Germinal center (tissue), 1 donor: ENCODE measurements at places on chromosomes 5 and 9.
A peak's percentile ranks its signal among the peaks of the same experiment; 100 is the strongest.

GRCh38 chr5:66821688-66822429, 225.7 kb downstream of the MAST4 start:
- DNase-seq: no peak

- DNase-seq: no peak
Measured at GRCh38 chr5:61344187-61344944, 12.3 kb downstream of the ZSWIM6 start.

GRCh38 chr9:16039218-16039987, 486.6 kb downstream of the CCDC171 start:
- no peak for DNase-seq

GRCh38 chr9:1676771-1677170, 338.4 kb upstream of the SMARCA2 start:
- no peak for DNase-seq

DNA sequence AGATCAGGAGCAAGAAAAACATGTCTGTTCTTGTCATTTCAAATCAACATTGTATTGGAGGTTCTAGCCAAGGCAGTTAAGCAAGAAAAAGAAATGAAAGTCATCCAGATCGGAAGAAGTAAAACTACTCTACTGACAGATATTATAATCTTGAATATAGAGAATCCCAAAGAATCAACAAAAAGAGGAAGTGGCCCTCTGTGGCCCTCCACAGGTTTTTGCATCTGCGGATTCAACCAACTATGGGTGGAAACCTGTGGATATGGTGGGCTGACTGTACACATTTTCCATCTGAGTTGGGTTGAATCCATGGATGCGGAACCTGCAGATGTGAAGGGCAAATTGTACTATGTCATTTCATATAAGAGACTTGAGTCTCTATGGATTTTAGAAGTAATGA, 35.1 kb downstream of the GAS1 start:
- DNase-seq: no peak

- DNase-seq: no peak
Measured at GRCh38 chr9:1284727-1285126, 234.6 kb downstream of the DMRT2 start.

GRCh38 chr9:80867731-80868130, 821.6 kb downstream of the TLE1 start:
- DNase-seq: no peak

DNA sequence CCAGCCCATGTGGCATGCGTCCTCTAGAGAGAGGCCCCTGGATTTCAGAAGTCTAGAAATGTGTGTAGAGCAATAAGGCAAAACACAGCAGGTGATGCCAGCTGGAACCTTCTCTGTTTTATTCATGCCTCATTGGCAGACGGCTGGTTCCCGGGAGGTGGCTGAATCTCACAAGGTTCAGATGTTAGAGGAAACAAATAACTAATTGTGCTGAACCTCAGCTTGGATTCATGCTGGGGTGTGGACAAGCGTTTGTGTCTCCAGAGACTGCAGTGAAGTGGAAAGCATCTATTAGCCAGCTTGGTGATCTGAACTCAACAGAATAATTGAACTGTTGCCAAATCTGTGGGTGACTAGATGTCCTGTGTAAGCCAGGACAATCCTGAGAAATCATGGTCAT, 131.1 kb upstream of the NR4A3 start:
- DNase-seq: no peak

DNA sequence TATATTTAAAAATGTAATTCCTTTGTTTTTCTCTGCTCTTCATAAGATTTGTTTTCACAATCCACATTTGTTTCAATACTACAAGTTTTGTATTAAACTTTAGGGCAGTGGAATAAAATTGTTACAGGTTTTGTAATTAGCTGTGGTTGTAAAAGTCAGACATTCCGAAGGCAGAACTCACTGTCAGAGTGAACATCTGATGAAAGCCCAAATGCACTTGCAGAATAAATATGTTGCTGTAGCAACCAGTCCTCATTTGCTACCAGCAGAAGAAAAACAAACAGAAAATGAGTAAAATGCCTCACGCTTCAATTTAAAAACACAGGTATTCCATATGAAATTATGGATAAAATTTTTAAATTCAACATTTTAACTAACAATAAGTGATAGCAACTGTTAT, 740.1 kb upstream of the FAM174A start:
- DNase-seq: no peak

- DNase-seq: peak; percentile 14
Measured at GRCh38 chr5:64074533-64074932, 91.1 kb upstream of the RNF180 start.

GRCh38 chr5:63958654-63959053, 3.6 kb downstream of the HTR1A start:
- DNase-seq: no peak

DNA sequence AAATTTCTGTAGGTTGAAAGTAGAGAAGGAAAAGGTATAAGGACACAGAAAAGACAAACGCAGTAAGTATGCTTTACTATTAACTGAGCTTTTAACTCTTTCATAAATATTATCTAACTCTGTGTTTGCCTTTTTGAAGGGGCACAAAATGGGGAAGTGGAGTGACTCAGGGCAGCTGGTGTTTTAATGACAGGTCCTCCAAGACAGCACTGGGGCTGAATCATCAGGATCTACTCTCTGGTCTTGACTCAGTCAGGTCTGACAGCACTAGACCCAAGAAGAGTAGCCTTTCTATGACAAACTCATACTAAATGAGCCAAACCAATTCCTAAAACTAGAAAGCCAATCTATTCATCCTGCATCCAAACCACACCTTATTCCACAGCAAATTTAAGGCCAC, 102.2 kb downstream of the APTX start:
- DNase-seq: no peak

DNA sequence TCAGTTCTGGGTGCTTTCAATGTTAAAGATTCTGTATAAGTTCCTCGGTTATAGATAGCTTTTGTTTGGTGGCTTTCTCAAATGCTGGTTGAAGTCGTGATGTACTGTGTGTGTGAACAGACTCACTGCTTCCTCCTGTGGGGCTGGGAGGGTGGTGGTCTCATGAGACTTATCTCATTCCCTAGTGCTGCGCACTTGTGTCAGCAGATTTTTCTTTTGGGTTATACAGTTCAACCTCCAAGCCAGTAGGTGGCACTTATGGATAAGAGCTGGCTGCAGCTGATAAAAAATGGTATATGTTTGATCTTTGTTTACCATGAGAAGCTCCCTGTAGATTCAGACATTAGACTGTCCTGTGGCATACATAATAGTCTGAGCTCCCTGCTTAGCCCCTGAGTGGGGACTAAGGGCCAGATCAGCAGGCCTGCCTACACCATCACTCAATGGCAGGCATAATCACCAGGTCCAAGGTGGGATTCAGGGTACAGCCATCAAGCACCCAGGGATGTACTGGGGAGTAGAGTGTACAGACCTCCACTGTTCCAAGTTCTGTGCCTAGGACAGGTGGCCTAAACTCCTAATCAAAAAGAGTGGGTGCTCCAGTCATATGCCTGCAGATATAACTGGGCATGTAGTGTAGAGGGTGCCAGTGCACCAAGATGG, 174.2 kb downstream of the OXCT1 start:
- no peak for DNase-seq

DNA sequence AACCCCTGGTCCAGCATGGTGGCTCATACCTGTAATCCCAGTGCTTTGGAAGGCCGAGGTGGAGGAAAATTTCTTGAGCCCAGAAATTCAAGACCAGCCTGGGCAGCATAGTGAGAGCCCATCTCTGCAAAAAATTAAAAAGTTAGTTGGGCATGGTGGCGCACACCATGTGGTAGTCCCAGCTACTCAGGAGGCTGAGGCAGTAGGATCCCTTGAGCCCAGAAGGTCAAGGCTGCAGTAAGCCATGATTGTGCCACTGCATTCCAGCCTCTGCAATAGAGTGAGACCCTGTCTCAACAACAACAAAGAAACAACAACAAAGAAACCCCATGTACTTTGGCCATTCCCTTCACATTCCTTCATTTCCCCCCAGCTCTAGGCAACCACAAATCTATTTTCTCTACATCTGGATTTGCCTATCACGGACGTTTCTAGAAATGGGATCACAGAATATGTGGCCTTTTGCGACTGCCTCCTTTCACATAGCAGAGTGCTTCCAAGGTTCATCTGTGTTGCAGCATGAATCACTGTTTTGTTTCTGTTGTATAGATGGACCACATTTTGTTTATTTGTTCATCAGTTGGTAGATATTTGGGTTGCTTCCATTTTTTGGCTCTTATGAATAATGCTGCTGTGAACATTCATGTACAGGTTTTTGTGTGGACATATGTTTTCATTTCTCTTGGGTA, 17.9 kb downstream of the MIGA2 start:
- DNase-seq: no peak

DNA sequence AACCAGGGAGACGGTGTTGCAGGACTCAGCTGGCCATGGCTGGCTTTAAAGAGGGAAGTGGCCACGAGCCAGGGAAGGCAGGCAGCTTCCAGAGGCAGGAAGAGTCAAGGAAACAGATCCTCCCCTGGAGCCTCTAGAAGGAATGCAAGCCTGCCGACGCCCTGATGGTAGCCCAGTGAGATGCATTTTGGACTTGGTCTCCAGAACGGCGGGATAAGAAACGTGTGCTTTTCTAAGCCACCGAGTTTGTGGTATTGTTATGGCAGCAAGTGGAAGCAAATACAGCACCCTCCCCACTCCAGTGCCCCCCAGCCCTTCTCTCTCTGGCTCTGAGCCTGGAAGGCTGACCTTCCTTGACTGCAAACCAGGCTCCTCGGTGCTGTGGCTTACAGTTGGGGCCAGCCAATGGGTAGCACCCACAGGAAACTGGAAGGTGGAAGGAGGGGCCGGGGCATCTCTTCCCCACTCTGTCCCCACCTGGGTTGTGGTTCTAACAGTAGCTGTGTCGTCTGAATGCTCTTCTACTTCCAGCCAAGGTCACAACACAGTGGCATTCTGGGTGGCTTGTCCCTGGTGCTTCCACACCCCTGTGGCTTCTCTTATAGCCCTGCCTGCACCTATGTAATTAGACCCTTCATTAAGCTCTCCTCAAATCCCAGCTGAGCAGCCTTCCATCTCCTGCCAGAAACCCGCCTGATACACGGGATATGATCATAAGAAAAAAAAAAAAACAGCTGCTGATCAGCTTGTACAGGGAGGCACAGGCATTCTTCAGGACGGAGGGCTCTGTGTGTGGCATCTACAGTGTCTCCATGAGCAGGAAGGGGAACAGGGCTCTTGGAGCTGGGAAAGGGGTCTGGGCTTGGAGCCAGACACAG, 29.9 kb upstream of the UNC5A start:
- DNase-seq: no peak

DNA sequence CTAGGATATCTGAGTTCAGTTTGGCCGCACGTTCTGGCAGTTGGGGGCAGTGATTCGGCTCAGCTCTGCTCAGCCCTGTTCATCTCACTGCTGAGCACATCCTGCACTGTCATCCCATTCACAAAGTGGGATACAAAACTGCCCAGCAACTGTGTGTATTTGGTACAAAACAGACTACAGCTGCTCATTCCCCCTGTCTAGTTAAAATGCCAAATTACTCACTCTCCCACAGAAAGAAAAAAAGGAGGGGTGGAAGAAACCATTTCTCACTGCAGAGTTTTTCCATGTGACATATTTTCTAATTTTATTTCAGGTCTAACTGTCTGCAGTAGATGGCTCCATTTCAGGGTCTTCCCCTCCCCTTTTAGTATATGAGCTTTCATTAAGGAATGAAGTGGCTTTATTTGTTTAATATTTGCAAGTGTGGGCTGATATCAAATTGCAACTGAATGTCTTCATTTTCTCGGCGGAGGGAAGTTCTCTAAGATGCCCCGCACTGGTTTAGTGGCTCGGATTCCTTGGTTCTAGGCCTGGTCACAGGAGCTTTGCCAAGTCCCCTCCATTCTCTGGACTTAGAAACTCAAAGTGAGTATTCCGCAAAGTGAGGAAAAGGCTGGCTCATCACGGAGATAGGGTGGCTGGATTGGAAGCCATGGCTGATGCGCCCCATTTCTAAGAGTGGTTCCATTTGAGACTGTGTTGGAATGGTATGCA, 14.7 kb downstream of the COL15A1 start:
- DNase-seq: no peak

DNA sequence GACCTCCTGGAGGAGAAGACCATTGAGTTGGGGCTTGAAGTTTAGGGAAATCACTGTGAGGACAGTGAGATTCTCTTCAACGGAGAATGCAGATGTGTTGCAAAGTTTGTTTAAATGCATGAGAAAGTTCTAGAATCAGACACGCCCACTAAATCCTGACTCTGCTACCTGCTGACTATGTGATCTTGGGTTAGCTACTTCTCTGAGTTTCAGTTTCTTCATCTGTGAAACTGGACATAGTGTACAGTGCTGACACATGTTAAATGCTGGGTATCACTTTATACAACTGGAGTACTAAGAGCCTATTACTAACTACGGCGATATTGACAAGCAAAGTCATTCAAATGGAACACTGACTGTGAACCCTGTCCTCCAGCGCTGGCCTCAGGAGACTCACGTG, 255.5 kb downstream of the HSPA4 start:
- no peak for DNase-seq

GRCh38 chr5:177445052-177445916, 1.3 kb upstream of the PRR7 start:
- DNase-seq: no peak

DNA sequence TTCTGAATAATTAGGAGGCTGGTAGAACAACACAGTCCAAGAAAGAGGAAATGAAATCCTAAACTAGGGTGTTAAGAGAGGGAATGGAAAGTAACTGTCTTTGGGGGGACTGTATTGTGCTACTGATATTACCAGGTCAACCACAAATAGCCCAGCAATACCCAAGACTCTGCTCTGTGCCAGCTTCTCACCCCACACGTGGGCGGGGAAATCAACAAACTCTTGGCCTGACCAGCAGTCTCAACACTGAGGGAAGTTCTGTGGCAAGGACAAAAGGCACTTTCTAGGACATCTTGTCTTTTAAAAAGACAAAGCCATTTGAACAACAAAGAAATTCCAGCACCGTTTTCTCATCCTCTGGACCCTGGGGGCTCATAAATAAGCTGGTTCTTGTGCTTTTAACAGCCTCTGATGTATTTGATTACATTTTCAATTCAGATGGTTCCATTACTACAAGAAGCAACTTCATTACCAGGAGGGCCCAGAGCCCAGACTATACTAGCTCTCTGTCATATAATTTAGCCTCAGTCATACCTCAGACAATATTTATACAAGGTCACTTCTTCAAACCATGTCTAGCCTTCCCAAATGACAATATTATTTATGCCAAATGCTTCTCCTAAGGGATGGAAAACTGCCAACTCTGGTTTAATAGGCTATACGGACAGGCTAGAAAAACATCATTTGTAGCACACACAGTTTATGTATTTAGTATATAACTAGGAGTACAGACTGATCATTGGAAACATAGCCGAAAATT, 297.8 kb downstream of the CWC27 start:
- peak; percentile 37 for DNase-seq

- no peak for DNase-seq
Measured at GRCh38 chr5:54332720-54333119, 22.3 kb upstream of the ARL15 start.

GRCh38 chr5:100827481-100827889, 75.6 kb downstream of the ST8SIA4 start:
- DNase-seq: no peak

- no peak for DNase-seq
Measured at GRCh38 chr5:17005107-17005828, 69.2 kb upstream of the MYO10 start.

GRCh38 chr5:172786736-172787462, 15.9 kb upstream of the DUSP1 start:
- no peak for DNase-seq
